ENCODE measurements at places on chromosomes 6 and 20. TPM values are rescaled to one million over a fixed set of nuclear protein-coding genes. Genes with fewer than 3 reads are reported as not detected.

TMX4 gene
- total RNA-seq, result 56.3 TPM

DNA sequence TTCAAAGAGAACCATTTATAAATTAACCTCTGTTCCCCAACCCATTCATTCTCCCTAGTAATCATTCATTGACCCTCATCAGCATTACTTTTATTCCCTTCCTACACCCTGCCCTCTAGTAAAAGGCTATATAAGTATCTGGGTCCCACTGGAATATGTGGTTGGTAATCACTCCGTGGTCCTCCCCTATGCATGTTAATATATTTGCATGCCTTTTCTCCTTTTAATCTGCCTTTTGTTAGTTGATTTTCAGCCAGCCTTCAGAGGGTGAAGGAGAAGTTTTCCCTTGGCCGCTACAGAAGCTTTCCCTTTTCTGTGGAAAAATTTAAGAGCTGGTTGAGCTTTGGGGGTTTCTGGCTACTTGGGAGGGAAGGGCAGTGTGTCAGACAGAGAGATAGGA is 585.6 kb downstream of the UTRN start:
- no peak for DNase-seq

GRCh38 chr6:161265554-161265953 is 8.3 kb downstream of the AGPAT4 start:
- DNase-seq, result no peak

DNA sequence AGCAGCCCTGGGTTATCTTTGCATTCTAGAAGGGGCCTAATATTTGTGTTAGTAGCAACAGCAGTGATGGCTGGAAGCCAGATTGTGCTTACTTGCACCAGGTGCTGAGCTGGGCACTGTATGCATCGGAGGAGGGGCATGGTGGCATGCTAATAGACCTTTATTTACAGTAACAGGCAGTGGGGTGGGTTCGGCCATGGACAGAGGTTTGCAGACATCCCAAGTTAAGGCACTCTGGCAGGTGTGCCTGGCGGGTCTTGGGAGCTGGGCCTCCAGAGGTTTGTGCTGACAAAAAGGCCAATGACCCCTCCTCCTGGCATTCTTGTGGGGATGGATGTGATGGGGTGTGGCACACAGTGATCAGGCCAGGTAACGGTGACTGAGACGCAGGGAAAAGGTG is 39.0 kb upstream of the CD93 start:
- DNase-seq, result no peak

- DNase-seq, result no peak
Observed at GRCh38 chr6:128803911-128804310, 79.0 kb upstream of the LAMA2 start.

Data from spleen (tissue), 13 donors.